ENCODE measurements at places on chromosomes 5 and 9.

GRCh38 chr9:209143-209758 is 5.4 kb upstream of the DOCK8 start:
- no peak for DNase-seq

DNA sequence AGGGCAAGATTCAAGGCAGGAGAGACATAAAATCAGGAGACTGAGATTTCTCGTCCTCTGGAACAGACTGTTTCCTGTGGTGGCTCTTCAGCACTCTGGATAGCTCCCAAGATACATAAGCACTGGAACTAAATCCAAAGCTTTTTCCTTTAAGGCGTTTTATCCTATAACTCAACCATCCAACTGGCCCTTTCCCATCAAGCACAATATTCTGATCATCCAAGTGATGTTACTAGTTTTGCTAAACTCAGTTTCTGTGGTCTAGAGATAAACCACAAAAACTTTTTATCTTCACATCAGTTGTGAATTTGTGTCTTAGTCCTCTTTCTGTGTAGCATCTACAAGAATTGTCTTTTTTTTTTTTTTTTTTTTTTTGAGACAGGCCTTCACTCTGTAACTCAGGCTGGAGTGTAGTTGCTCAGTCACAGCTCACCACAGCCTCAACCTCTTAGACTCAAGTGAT is 299.4 kb downstream of the COX7C start:
- peak; percentile 1 for DNase-seq

GRCh38 chr5:21049901-21050300 is 1061.9 kb upstream of the CDH18 start:
- DNase-seq: no peak

- DNase-seq: no peak
Observed at GRCh38 chr9:129544761-129545160, 76.1 kb downstream of the C9orf50 start.

DNA sequence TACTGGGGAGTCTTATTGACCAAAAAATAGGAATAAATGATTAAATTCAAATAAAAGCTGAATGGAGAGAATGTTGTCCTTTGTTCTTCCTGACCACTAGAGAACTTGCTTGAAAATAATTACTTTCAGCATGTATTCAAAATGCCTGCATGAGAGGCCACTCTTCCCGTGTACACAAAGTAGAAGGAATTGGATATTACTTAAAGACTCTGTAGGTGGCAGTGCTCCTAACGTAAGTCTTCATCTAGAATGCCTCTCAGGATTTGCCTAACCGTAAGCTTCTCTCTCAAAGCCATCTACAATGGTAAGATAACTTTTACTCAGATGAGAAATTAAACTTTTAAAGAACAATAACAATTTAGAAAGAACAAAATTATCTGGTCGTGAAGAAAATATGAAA is 620.0 kb upstream of the CCNG1 start:
- DNase-seq: no peak

DNA sequence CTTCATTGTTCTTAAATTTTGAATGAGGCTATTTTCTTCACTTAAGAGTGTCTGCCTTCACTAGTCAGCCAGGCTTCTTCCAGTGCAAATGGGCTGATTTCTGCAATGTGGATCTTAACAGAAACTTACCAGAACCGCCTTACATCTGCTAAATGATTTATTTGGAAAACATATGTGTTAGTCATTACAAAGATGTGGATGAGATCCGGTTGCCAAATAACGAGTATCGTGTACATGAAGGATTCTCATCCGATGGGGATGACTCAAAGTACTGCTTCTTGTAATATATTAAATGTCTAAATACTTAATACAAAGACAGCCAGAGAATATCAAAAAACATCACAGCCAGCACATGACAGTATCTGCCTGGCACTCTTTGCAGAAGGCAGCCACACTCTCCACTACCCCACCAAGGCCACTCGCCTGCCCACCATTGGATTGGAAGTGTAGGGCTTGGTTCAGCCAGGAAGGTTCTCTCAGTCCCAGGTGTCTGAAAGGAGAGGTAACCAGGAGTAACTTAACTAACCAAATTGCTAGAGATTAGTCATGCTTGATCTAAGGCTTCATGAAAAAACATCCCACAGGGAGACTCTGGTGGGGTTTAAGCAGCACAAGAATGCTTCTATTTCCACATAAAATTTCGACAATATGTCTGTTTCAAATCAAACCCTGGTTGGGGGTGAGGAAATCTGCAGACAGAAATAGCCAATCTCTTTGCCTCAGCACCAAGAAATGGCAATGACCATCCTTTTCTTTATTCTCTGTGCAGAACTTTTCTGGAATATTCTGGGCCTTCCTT is 174.8 kb downstream of the GADD45G start:
- DNase-seq: no peak

GRCh38 chr9:93058355-93059010 is at the start of gene SUSD3:
Gene SUSD3 (plus strand): TSS chr9:93058701. CDS start chr9:93058743, 42 bp downstream.
- peak; percentile 37 for DNase-seq

DNA sequence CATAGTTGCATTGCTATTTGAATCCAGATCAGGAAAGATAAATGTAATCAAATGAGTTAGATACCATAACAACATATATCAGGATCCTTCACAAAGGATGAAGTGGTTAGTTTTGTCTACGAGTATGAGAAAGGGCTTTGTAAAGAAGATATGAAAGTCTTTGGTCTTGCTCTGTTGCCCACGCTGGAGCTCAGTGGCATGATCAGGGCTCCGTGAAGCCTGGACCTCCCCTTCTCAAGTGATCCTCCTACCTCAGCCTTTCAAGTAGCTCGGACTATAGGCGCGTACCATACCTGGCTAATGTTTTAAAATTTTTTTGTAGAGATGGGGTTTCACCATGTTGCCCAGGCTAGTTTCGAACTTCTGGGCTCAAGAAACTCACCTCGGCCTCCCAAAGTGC is 1.8 kb downstream of the SMC5 start:
- DNase-seq: no peak

GRCh38 chr5:87411586-87411972 is 1.2 kb downstream of the CCNH start:
- DNase-seq: no peak

DNA sequence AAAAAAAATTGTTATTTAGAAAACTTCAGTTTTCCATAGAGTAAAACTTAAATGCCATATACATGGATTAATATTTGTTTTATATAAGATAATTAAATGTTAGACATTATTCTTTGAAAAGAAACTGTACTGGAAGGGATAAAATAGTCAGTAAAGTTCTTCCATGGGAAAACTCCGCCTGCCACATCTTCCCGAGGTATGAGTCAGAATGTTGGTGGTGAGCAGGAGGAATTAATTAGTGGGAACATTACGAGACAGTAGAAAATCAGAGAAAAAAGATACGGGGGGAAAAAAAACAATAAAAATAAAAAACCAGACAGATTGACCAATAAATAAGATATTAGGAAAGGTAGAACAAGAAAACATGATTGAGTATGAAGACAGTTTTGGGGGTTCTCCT is 930.3 kb upstream of the C9orf72 start:
- DNase-seq: no peak

- no peak for DNase-seq
Observed at GRCh38 chr5:32475334-32476097, 31.0 kb upstream of the ZFR start.

DNA sequence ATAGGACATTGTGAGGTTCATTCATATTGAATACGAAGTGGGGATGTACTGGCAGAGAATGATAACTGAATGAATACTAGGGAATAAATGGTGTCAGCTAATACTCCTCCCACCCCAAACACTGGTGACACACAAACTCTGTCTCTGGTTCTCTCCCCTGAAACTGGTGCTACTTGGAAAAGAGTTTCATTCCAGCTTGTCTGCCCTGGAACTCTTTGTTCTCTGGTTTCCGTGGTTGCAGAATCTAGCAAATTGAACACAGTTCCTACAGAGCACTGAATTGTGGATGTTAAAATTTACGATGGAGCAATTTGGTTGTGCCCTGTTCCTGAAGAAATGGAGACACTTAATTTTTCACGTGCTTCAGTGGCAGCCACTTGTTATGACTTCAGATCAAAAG is 181.7 kb downstream of the KCTD16 start:
- no peak for DNase-seq

- DNase-seq: no peak
Observed at GRCh38 chr5:53318303-53318702, 162.1 kb upstream of the FST start.

DNA sequence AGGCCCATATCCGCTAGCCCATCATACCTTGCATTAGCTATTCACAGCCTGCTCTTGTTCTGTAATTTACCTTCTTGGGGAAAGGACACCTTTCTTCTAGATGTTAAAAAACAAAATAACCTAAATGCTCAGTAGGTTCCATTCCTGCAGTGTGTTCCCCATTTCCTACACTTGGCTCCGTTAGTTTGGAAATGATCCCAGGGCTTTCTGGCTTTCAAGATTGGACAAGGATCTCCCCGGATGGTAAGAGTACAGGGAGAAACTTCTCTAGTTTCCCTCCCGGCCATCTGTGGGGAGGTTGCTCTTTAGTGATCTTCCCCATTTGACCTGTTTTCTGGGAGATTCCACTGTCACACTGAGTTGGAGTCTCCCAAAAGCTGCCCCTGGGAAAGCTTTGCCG is 27.3 kb upstream of the STC2 start:
- DNase-seq: no peak

GRCh38 chr9:110157823-110158664 is 49.9 kb downstream of the C9orf152 start:
- DNase-seq: no peak

DNA sequence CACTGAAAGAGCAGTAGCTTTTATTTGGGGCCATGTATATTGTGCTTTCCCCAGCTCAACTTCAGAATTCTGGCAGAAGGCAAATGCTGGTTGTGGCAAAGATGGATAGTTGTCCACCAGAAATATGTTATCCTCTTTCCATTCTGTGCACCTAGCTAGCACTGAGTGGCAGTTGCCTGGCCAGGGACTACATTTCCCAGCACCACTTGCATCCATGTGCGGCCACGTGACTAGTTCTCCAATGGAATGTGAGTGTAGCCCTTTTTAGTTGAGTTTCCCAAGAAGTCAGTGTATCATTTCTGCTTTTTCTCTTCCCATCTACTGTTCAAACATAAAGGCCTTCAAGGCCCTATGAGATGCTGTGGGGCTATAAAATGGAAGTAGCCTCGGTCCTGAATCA is 354.0 kb upstream of the CLINT1 start:
- DNase-seq: peak; percentile 3
